ENCODE measurements at places on chromosomes 13 and 19. TPM values are rescaled to one million over a fixed set of nuclear protein-coding genes. Genes with fewer than 3 reads are reported as not detected.

Gene PRKCG
- polyA plus RNA-seq: 0.09 TPM

Gene LPAR2
- 2.3 TPM for polyA plus RNA-seq

Gene BICRA
- 0.72 TPM for polyA plus RNA-seq

Gene NCCRP1
- polyA plus RNA-seq: not detected

Gene CHERP
- 3.8 TPM for polyA plus RNA-seq

Gene ANGPTL8
- not detected for polyA plus RNA-seq

Gene CLEC17A
- polyA plus RNA-seq: not detected

Gene NAPA
- polyA plus RNA-seq: 84.1 TPM

Gene ERICH6B
- not detected for polyA plus RNA-seq

Gene KASH5
- polyA plus RNA-seq: not detected

Gene PSG6
- not detected for polyA plus RNA-seq

Gene HCN2
- 0.33 TPM for polyA plus RNA-seq

Gene IPO5
- polyA plus RNA-seq: 141 TPM

Gene PLK5
- polyA plus RNA-seq: not detected

Gene MEIOSIN
- not detected for polyA plus RNA-seq

Gene ZNF71
- polyA plus RNA-seq: 6.4 TPM

Gene EFNA2
- not detected for polyA plus RNA-seq

Gene ZNF728
- not detected for polyA plus RNA-seq

Gene TMEM255B
- 4.3 TPM for polyA plus RNA-seq

Gene CDX2
- polyA plus RNA-seq: not detected

Gene CELF5
- polyA plus RNA-seq: not detected

Gene RFPL4A
- polyA plus RNA-seq: not detected

Gene DHRS12
- 3.7 TPM for polyA plus RNA-seq

Gene VSTM2B
- polyA plus RNA-seq: not detected

Gene RNF225
- not detected for polyA plus RNA-seq

Gene ERICH4
- not detected for polyA plus RNA-seq

Gene REXO1
- 8.4 TPM for polyA plus RNA-seq

Gene KIR2DL4
- not detected for polyA plus RNA-seq

Gene RGCC
- 141 TPM for polyA plus RNA-seq

Gene SKA3
- polyA plus RNA-seq: 4.3 TPM

Gene TMIGD2
- polyA plus RNA-seq: not detected

Gene FLT3
- polyA plus RNA-seq: 0.01 TPM

Gene IZUMO2
- not detected for polyA plus RNA-seq

Gene FFAR2
- not detected for polyA plus RNA-seq

Gene ZNF625
- 3.4 TPM for polyA plus RNA-seq

Gene PPM1N
- polyA plus RNA-seq: 1.5 TPM

Gene RETN
- not detected for polyA plus RNA-seq

Gene PCDH9
- 3.3 TPM for polyA plus RNA-seq

Gene KRTDAP
- not detected for polyA plus RNA-seq
